Suppressor macrophage treated with lipopolysaccharide for 1 hour (primary cell): ENCODE measurements at places on chromosomes 7 and 10.
A peak's percentile ranks its signal among the peaks of the same experiment; 100 is the strongest.

DNA sequence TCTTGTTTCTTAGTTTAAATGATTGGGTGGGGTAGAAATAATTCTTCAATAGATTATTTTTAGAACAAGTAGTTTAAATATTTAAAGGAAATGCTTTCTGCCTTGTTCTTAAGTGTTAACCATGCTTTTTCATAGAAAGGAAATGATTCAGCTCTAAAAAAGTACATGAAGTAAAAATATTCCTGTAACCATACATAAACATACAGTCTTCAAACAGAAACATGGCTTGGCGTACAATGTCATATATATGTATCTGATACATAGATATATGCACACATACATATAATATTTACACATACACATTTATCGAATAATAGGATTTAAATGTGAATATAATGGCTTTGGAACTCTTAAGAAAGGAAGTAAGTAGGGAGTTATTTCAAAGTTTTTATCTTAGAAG lies 84.4 kb downstream of the RUNDC3B start:
- no peak for DNase-seq

- peak; percentile 73 for DNase-seq
These were observed 4.8 kb upstream of the REPIN1 start for GRCh38 chr7:150363872-150364271.

- DNase-seq, result no peak
These were observed 16.6 kb upstream of the PTN start for GRCh38 chr7:137360087-137360679.

- DNase-seq, result no peak
These were observed 75.6 kb downstream of the CTBP2 start for GRCh38 chr10:125084614-125085257.

GRCh38 chr10:81996927-81997326 lies 121.9 kb downstream of the NRG3 start:
- no peak for DNase-seq

GRCh38 chr10:45144326-45145070 lies 143.8 kb downstream of the ZNF22 start:
- peak; percentile 91 for DNase-seq

DNA sequence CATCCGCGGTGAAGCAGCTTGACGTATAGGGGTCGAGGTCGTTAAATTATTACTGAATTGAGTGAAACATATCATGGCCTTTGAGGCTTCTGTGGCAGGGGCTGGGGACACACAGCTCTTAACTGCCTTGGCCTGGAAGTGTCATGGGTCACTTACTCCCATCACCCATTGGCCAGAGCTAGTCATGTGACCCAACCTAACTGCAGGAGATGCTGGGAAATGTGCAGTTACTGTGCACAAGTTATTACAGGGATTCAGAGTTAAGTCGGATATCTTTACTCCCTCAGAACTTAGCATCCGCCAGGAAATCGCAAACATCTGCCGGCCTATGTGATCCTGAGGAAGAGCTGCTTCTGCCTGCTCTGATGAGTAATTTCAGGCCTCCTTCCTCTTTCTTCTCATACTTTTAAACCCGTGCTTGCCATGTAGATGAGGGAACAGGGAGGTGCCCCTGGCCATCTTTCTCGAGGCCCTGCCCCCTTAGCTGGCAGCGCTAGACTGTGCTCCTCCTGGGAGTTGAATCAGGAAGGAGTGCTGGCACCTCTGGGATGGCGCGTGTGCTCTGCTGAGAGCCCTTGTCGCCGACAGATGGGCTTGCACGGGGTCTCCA lies 203.6 kb downstream of the TCF7L2 start:
- DNase-seq, result peak; percentile 79

- no peak for DNase-seq
These were observed 96.2 kb downstream of the C10orf105 start for GRCh38 chr10:71623098-71623985.

DNA sequence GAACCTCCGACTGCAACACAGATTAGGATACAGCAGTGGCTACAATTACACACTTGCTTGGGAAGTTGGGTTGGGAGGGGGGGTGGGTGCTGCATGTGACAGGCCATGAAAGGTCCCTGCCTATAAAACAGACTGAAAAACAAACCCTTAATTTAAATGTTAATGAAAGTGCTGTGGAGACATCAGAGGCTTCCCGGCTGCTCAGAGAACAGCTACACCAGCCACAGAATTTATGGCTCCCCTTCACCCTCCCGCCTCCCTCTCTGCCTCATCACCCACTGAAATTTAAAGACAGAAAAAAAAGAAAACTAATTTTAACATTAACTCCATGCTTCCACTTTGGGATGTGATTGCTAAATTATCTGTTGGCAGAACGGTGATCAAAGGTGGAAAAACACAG lies 34.7 kb downstream of the FBXW4 start:
- DNase-seq, result no peak

DNA sequence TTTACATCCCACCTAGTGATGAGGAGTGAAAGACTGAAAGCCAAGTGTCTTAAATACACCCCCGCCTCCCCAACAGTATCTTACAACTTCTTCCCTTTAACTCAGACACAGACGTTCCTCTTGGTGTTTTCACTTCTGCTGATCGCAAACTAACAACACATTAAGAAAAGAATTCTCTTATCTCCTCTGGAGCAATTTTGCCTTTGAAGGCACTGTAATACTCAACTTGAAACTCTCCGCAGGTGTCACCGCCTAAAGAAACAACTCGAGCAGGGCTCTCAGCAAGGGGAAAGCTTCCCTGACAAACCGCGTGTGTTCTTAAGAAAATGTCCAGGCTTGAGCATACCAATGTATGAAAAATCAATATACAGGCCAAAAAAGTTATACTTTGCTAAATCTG lies 452 bp downstream of the SEMA3C start:
- peak; percentile 61 for DNase-seq

- no peak for DNase-seq
These were observed 496.9 kb downstream of the CCSER2 start for GRCh38 chr10:84825330-84825729.

GRCh38 chr7:15866753-15867152 lies 180.3 kb upstream of the MEOX2 start:
- no peak for DNase-seq

DNA sequence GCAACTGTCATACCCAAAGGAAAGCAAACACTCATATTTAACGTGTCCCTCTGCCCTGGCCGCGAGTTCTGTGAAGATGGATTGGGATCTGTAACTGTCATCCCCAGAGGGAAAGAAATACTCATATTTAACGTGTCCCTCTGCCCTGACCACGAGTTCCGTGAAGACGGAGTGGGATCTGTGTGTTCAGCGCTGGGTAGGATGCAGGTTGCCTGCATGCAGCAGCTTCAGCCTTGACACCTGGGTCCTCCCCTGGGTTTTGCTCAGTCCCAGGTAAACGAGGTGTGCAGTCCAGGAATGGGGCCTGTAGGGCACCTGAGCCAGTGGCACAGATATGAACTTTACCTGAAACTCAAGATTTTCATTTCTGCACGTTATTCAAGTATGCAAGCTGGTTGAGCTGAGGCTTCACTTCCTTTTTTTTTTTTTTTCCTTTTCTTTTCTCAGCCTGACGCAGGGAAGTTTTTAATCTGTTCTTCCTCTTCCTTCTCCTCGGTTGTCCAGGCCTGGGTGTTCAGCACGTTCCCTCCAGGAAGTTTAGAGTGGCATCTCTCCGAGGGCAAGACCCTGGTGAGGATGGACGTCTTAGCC lies 159.0 kb upstream of the SHH start:
- no peak for DNase-seq

DNA sequence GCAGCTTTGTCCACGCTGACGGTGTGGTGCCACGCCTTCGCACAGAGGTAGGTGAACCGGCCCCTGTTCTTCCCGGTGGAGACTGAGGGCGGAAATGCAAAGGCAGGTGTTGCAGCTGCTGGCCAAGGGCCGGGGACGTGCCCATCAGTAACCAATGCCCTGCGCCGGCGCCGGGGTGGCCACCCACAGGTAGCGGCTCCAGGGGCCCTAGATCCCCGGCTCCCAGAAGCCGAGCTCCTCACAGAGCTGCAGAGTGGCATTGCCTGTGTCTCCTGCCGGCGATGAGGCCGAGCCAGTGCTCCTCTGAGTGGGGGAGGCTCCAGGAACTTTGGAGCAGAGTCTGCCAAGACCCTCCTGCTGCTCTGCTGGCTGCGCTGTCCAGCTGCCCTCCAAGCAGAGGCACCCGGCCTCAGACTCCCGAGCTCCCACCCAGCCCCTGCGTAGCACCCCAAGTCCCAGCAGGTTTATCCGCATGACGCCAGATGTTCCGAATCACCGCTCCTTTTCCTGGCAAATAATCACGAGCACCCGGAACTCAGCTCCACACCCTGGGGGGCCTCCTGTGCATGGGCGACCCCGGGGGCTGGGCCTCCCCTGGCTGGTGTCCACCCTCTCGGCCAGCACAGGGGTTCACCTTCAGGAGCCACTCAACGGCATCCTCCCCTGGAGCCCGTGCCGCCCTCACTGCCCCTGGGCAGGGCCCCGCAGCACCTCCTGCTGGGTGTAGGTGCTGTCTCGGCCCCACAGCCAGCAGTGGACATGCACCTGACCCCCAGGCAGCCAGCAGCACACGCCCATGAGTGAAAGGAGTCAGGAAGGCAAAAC lies 22.1 kb downstream of the CFAP46 start:
- no peak for DNase-seq

DNA sequence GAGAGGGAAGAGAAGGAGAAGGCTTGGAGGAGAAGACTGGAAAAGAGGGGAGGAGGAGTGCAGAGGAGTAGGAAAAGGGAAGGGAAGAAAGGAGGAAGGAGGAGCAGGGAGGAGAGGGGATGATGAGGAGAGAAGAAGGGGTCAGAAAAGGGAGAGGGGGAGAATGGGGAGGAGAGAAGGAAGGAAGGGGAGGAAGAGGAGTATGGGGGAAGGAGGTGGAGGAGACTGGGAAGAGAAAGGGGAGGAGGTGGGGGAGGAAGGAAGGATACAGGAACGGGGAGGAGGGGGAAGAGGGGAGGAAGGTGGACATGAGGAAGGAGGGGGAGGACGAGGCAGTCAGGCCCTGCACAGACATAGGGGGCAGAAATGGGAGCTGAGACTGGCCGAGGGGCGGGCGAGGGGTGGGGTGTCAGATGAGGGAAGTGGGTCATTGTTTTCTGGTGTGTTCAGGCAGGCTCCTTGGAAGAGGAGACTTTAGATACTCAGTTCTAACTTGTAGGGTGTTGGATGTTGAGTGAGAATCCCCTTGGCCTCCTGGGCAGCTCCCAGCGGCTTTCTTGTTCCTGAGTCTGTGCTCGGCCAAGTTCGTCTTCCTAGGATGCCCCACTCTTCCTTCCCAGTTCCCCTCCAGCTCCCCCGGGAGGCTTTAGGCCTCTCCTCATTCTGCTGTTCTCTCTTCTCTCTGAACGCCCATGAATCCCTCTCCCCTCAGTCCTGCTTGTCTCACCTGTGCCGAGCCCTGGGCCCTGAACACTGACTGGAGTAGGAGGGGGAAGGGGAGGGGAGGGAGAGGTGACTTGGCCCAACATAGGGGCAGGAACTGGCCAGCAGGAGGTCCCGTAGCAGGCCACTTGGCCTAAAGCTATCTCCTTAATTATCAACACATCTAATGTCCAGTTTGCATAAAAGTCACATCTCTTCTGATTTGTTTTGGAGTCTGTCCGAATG lies 12.8 kb upstream of the CRHR2 start:
- DNase-seq, result no peak

GRCh38 chr10:12018438-12019282 lies 23.9 kb downstream of the UPF2 start:
- no peak for DNase-seq

DNA sequence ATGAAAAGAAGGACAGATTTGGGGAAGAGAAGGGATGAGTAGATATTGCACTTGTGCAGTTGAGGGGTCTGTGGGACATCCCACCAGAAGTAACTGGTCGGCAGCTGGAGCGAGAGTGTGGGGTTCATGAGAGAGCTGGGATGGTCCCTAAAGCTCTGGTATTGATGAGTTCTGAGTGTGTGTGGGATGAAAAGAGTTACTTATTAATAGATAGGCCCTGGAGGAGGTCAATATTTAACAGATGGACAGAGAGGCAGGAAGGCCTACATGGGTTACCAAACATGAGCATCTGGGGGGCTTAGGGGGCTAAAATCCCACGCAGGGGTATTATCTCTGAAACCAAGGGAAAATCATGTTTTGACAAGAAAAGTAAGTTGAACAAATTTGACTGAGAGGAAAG lies 95.7 kb upstream of the SFMBT2 start:
- DNase-seq, result no peak

- DNase-seq, result no peak
These were observed 10.3 kb upstream of the PLAC9 start for GRCh38 chr10:80122110-80122710.

GRCh38 chr10:123663522-123663921 lies 2.6 kb upstream of the GPR26 start:
- DNase-seq, result no peak

- DNase-seq, result no peak
These were observed 39.3 kb upstream of the HMX3 start for GRCh38 chr10:123096452-123096851.

GRCh38 chr10:97434055-97434454 lies 8.1 kb downstream of the PGAM1 start:
- no peak for DNase-seq

GRCh38 chr7:156560075-156560474 lies 80.5 kb upstream of the RNF32 start:
- no peak for DNase-seq

DNA sequence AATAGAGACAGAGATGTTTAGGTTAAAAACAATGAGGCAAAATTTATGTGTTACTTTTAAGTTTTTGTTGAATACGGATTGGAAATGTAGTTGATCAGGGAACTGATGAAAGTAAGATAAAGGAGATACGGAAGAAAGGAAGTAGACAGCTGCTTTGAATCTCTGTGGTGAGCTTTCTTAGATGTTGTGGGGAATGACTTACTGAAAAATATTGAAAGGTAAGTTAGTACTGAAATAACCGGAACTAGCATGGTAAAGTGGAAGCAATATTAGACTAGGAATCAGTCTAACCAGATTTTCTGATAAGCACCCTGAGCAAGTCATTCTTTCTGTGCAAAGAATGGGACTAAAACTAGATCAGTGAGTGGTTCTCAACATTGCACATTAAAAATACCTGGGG lies 34.8 kb downstream of the LUC7L2 start:
- no peak for DNase-seq

DNA sequence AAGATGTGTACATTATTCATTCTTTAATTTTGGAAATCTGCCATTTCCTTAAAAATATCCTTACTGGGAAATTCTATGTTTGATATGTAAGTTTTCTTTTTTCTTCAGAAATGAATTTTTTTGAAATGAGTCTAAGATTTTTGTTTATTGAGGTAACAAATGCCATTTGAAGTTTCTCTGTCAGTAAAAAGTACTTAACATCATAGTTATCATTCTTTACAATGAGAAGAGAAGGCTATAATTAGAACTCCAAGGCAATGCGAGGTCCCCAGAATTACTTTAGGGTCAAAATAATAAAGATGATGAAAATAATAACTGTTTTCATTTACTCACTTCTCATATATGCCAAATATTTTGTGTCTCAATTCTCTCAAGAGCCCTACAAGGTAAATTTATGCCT lies 37.0 kb upstream of the RHOBTB1 start:
- no peak for DNase-seq
